Karpas-422 (cell line): ENCODE measurements at places on chromosomes 13 and 19.

- DNase-seq: peak; percentile 79
Measured at GRCh38 chr19:38554676-38555141, 63.0 kb downstream of the MAP4K1 start.

DNA sequence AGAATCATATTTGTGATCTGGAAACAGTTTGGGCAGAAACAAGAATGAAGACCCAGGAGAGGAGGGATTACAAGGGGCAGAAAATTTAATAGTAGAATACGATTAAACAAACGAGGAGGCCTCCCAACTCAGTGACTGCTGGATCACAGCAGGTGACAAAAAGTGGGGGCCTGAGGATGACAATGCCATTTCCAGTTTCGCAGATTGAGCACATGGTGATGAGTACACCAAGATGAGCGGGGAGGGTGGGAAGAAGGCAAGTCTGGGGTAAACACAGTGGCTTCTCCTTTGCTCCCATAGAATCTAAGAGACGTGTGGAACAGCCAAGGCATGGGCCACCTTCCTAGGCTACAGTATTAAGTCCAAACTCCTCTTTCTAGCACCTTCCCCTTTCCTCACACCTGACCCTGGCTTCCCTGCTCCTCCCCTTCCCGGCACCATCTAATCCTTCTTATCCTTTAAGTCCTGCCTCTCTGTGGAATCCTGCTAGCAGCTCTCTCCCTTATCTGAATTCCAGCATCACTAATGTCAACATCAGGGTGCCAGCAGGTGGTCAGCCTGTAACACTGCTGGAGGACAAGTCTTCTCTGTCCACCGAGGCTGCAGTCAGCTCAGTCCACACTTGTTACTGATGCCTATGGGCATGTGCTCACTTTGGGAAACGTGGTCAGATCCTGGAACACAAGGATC lies 13.5 kb downstream of the ATP7B start:
- no peak for DNase-seq

GRCh38 chr13:84137292-84137691 lies 255.0 kb upstream of the SLITRK1 start:
- no peak for DNase-seq

DNA sequence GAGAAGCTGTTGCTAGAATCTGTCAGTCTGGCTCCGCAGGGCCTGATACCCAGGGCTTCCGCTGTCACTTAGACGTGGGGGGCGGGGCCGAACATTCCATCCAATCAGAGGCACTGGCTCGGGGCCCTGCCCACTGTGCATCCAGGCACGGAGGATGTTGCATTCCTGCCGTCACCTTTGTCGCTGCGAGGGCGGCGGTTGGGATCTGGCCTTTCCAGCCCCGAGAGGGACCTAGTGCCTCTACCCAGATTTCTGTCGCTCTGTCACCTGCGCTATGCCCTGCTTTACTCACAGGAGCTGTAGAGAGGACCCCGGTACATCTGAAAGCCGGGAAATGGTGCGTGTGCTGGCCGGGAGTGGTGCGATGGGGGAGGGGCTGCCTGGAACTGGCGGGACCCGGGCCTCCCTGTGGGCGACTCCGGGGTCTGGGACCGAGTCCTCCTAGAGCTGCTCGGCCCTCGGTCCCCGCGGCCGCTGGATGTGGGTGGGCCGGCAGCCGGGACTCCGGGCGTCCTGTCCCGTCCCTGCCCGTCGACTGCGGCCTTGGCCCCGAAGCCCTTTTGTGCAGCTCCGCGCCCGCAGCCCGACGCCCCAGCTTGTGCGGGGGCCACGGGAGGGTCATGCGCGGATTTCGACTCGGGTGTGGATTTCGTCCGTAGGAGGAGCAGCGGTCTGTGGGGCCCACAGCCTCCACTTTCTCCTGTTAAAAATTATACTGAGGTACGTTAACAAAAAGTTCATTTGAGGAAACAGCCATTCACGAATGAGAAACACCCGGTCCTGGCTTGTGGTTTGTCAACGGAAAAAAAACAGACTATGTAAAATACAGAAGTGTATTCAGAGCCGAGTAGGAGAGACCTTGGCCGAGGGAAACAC lies at the start of gene ZNF439:
ZNF439 (plus strand) TSS at position 133 of the 876 bp plus-strand sequence; CDS start at position 275, 142 bp downstream.
- peak; percentile 98 for DNase-seq

GRCh38 chr19:38049105-38049649 lies 142.2 kb downstream of the SIPA1L3 start:
- DNase-seq: peak; percentile 98
